ENCODE measurements at places on chromosomes 2 and 18.

- peak; percentile 41 for DNase-seq
These were observed 69.3 kb upstream of the MCFD2 start for GRCh38 chr2:46984642-46985476.

DNA sequence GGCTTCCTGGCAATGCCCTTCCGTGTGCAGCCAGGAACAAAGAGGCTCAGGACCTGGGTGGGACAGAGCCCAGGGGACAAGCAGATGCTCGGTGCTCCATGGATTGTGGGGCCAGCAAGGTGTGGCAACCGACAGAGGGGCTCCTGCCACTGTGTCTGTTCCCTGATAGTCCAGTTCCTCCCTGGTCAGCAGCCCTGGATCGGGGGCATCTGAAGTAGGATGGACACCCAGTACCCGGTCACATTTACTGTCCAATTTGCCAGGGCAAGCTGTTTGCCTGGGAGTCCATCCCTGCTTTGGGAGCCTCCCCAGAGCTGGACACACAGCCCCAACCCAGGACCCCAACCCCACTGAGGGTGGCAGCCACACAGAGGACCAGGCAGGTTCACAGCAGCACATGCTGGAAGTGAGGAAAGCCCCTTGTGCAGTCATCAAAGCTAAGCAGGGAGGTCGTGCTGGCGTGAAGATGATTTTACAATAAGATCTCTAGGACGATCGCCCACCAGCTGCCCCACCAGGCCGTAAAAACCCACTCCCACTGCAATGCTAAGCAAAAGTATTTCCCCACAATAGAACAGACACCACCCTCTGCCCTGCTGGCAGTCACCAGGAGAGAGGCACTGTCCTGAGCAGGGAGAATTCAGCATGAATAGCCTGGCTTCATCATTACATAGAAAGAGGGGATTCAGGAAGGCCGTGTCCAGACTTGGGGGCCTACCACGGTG is 141.7 kb downstream of the NDUFA10 start:
- DNase-seq, result no peak

DNA sequence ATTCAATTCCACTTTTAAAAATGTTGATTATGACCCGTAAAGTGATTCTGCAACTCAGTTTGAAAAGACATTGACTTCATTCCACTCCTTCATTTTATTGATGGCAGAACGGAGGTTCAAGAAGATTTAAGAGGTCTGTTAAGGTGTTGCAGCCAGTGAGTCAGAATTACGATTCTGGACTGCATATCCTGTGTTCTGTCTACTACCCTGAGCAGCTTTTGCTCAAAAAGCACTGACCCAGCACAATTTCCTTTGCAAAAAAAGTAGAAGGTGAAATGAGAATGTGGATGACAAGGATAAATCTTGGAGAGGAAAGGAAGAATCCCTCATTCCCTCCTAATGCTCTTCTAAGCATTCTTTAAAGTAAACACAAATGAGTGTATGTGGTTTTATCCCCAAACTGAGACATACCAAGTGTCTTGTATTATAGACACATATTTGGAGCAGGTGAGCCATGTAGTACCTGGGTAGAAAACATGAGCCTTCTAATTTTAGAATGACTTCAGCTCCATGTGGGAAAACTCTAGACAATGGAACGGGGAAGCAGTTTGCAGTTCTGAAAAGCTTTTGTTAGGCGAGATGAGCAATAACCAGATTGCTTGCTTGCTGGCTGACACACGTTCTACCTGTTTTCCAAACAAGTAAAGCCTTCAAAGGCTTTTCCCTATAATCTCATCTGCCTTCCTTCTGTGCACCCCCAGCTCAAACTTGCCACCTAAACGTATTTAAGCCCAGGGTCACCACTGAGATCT is 44.7 kb downstream of the TGFA start:
- no peak for DNase-seq

GRCh38 chr2:215517391-215517790 is 81.5 kb upstream of the FN1 start:
- no peak for DNase-seq

GRCh38 chr2:163735685-163736432 is at the start of gene FIGN:
TSS of gene FIGN (minus strand) at chr2:163736008. CDS start at chr2:163734927, 1,081 bp downstream.
- no peak for DNase-seq

DNA sequence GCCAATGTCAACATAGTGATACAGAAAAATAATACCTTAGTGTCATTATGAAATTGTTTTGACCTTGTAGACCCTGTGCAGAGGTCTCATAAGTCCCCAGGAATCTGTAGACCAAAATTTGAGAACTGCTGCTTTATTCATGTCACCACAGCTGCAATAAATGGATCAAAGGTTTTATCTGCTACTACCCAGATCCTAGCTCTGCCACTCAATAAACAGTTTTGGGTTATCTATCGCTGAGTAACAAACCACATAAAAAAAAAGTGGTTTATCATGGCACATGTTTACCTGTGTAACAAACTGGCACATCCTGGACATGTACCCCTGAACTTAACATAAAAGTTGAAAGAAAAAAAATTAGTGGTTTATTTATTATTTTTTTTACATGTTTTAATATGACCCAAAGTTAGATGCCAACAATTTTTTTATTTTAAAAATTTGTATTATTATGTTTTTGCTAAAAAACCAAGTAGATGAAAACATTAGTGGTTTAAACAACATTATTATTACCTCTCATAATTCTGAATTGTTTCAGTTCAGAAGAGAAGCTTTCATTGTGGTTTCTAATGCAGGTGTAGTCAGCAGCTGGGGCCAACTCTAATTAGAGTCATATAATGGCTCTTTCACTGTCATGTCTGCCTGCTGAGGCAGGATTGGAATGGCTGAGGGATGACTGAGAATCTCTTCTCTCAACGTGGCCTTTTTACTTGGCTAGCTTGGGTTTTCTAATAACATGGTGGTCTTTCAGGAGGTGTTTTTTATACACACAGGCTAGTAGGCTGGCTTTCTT is 103.3 kb upstream of the SLC38A11 start:
- DNase-seq, result peak; percentile 93

- DNase-seq, result no peak
These were observed 54.2 kb upstream of the ZSWIM2 start for GRCh38 chr2:186903216-186903615.

GRCh38 chr2:226915846-226916360 is 80.0 kb downstream of the RHBDD1 start:
- DNase-seq, result no peak

DNA sequence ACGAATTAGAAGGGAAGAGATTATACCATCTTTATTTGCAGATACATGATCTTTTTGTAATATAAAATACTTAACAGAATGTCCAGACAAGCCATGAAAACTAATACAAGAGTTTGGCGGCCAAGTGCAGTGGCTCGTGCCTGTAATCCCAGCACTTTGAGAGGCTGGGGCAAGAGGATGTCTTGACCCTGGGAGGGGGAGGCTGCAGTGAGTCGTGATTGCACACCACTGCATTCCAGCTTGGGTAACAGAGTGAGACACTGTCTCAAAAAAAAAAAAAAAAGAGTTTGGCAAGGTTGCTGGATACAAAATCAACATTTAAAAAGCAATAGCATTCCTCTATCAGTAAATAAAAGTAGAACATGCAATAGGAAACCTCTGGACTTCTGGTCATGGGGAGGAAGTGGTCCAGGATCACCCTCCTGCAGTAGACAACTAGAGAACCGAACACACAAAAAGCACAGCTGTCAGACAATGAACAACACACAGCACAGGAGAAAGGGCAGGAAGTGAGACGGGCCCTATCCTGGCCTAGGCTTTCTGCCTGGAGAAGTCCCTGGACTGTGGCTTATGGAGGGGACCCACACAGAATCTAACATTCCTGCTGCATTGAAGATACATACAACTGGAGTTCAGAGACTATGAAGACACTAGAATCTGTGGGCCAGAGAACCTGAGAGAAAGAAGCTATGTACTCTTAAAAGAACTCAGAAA is 118.9 kb upstream of the ARL4C start:
- no peak for DNase-seq

DNA sequence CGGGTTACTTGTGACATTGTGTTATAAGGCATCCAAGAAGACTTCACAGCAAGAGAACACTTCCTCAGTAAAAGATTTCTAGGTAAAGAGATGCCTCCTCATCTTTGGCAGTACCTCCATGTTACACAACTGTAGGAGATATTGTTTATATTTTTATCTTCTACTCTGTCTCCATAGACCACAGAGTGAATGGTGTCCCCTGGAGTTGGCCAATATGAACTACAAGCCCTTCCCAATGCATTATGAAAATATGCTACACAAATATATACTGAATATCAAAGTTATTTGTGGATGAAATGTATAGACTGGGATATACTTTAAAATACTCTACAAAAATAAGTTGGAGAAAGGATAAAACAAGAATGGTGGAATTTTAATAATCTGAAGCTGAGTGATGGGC is 46.7 kb downstream of the MBOAT2 start:
- DNase-seq, result no peak

DNA sequence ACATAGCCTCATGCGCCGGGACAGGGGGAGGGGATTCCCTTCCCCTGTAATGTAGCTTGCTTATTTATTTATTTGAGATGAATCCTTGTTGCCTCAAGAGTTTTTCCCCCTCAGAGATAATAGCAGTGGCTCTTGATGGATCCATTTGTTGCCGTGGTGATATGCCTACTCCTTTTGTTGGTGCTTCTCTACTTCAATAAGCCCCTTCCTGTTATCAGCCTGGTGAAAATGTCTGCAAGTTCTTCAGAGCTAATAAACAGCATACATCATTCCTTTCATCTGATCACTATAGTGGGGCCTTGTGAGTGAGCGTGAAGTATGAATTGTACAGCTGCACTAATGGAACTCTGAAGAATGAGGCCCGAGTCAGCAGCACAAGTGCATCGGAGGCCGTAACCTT is 19.4 kb downstream of the FZD5 start:
- DNase-seq, result no peak

DNA sequence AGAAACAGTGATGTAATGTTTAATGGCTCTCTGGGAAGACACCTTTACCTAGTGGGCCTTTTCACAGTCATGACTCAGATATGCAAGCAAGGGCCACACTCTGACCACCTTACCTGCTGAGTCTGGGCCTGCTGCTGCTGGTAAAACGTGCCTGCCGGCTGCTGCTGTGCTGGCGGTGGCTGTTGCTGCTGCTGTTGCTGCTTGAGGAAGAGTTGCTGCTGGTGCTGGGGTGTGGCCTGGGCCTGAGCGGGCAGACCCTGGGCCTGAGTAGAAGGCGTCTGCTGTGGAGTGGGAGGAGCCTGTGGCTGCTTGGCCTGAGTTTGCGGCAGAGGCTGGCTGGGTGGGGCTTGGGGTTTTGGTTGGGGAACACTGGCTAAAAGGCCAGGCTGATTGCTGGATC is 81.6 kb upstream of the NFU1 start:
- DNase-seq, result peak; percentile 51

GRCh38 chr18:61556862-61557261 is 223.6 kb downstream of the CDH20 start:
- DNase-seq, result no peak

DNA sequence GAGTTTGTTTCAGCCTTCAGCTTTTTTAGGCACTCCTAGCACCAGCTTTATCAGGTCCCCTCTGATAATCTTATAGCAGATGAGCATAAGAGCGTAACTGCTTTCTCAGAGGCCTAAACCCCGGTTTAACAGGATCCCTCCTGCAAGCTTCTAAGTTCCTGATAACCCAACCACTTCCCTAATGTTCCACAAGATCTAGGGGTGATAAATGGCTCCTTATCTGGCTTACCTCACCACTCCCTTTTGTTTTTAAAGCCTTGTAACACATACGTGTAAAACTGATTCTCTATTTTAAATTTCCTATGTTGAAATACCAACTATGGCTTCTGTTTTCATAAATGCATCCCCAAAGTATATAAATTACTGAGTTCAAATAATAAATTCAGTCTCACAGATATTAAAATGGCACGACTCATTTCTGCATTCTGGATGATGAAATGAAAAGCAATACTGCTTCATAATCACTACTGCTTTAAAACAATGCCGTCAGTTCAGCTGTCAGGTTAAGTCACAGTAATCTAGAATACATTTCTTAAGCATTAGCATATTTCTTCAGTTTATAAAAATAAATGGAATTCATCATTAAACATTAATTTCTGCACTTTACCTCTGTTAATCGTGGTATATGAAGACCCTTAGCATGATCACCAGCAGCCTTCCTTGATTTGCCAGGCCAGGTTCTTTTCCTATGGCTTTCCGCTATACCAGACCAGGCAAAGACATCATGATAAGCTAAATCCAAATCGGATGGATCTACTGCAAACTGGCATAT is 126.3 kb downstream of the C2orf74 start:
- peak; percentile 49 for DNase-seq

DNA sequence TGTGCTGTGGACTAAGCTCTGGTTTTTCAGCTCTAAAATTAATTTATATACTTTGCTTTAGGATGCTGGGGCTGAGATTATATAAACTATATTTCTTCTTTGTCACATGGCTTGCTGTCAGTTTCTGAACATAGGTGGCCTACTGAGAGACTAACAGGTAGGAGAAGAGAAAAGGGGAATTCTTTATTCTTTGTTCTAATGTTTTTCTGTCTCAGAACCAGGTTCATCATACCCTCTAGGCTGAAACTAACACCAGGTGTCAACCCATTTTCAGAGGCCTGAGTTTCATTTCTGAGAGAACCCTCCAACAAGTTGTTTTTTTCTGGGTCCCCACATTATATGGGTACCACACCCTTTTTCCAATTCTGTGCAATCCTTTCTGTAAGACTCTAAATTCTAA is 843.6 kb downstream of the TRIB2 start:
- DNase-seq, result no peak

DNA sequence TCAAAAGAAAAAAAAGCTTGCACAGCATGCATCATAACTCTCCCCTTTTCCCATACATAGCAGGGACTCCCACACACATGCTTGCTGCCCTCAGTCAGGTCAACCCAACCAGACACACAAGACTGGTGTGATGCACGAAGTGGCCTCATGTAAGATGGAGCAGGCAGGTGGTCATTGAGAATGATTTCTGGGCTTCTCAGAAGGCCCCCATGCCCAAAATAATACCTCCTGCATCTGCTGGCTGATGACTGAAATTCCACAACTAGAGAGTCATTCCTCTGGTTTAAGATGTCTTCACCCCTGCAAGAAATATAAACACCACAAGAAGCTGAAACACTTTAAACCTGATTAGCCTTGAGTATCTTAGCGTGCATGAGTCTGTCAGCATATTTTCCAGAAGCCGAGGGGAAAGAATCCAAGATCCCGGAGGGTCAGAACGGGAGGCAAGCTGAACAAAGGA is 131.1 kb downstream of the AFF3 start:
- DNase-seq, result no peak

DNA sequence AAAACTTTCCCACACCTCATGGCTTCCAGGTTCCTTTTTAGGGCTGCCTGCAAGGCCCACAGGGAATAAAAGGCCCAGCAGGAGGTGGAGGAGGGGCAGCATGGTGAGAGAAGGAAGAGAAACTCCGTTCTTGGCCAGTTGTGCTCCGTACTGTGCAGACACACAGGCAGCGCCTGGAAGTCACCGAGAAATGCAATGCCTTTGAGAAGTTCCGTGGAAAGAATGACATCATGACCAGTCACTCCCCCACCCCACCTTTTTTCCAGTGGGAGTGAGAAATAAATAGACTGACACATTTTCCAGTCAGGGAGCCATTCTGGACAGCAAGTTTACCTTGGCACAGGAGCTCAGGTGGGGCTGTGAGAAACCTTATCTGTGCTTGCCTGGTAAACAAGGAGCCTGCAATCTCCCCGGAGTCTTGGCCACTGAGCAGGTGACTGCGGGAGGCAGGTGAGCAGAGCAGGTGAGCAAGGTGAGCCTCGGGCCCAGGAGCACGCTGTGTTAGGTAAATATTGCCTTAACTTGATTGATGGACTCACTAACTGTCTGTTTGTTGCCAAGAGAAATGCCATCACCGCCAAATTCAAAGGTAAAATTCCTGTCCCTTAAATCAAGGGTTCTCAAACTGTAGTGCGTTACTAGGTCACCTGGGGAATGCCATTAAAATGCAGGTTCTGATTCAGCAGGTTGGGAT is 13.5 kb upstream of the LBH start:
- DNase-seq, result no peak
